ENCODE measurements at places on chromosomes 11 and 22.

DNA sequence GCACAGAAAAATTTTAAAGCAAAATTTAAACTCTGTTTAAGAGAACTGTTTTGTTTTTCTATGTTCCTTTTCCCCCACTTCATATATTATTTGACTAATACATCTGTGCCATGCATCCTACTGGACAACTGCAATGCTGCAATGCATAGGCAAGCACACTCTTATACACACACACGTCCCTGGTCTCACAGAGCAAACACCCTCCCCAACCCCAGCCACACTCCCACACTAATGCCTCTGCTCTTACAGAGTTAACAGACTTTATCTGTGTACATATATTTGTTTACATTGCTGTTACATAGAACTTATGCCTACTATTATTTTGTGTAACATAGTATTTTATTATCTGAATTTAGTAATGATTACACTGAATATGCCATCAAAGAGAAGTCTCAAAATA, 25.5 kb upstream of the CTSC start:
- DNase-seq: no peak

DNA sequence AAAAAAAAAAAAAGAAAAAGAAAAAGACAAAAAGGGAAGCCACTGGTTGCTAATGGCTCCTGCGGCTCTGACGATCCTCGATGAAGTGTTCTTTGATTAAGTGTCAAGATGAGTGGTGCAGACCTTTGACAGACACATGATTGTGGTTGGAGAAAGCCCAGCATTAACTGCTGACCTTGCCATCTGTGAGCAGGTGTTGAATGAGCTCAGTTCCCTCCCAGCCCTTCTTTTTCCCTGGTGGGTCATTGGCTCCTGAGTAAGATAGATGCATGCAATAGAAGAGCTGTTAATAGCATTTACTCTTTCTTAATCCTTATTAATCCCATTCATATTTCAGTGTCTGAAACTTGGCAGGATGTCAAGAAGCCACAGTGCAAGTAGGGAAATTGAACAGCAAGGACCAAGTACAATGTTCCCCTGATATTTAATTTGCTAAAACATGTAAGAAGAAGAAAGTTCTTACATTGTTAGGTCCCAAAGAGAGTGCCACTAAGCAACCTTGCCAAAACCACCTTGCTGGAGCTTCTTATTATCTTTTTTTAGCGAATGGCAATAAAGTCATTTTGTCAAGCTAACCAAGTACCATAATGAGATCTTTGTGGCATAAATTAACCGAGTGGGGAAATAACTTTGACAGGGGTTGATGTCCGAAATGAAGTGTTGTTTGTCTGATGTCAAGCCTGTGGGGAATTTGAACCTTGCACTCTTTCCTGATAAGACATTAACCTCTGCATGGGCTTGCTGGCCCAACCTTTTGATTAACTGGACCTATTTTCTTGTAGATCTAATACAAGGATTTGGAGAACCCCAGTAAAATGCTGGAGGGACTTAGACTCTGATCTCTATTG, 113.7 kb downstream of the PTPRJ start:
- DNase-seq: no peak

DNA sequence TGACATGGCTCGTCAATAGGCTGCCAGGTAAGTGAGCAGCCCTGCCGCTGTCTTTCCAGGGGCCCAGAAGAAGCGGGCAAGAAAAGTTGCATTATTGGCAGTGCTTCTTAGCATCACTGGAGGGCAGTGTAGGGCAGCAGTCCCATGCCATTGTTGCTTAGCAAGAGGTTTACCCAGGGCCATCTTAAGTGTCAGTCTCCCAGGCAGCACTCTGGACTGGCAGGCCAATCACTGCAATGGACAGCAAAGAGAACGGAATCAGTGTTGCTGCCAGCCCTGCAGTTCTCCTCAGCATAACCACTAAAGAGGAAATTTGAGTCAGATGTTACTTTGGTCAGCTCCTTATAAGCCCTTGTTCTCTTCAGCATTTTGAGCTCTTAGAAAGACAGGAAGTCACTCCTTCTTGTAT, 13.4 kb upstream of the GRK2 start:
- DNase-seq: no peak

- DNase-seq: no peak
Measured at GRCh38 chr22:40325315-40325714, 21.0 kb upstream of the ADSL start.

GRCh38 chr22:47155131-47155885, 392.9 kb downstream of the TBC1D22A start:
- DNase-seq: no peak

- DNase-seq: no peak
Measured at GRCh38 chr11:133619397-133619796, 87.1 kb upstream of the OPCML start.

DNA sequence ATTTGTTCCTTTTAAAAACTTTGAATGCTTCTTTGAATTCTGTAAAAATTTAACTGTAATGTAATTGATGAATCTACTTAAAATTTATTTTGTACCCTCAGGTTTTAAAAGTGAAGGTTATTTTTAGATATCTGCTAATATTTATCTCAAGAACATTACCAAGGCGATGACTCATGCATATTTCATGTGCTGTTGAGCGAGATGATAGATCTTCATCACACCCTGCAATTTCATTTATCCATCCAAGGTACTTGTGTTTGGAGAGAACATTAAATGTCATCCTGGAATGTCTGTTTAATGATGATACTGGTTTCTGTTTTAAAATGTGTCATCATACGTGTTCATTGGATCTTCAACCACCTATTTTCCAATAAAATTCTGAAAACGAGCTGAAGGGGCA, 6.7 kb upstream of the OOSP4A start:
- DNase-seq: no peak

- DNase-seq: no peak
Measured at GRCh38 chr11:65627202-65627601, 10.7 kb upstream of the SIPA1 start.

Data from esophagus squamous epithelium (tissue), 5 donors.